Stimulated activated CD4-positive, alpha-beta T cell treated with anti-CD3 and anti-CD28 coated beads, Interleukin-15, amount 100 ng/mL, for 1 hour (primary cell): ENCODE measurements at places on chromosomes 4 and X.
A peak's percentile ranks its signal among the peaks of the same experiment; 100 is the strongest.

GRCh38 chr4:76803522-76803921 is 94.4 kb downstream of the SOWAHB start:
- DNase-seq, result no peak

GRCh38 chrX:46381630-46382029 is 163.6 kb downstream of the ZNF674 start:
- no peak for DNase-seq

GRCh38 chr4:154743683-154744340 is at the start of gene LRAT:
LRAT (plus strand) TSS chr4:154744000; CDS start chr4:154744327, 327 bp downstream.
- DNase-seq, result peak; percentile 21

DNA sequence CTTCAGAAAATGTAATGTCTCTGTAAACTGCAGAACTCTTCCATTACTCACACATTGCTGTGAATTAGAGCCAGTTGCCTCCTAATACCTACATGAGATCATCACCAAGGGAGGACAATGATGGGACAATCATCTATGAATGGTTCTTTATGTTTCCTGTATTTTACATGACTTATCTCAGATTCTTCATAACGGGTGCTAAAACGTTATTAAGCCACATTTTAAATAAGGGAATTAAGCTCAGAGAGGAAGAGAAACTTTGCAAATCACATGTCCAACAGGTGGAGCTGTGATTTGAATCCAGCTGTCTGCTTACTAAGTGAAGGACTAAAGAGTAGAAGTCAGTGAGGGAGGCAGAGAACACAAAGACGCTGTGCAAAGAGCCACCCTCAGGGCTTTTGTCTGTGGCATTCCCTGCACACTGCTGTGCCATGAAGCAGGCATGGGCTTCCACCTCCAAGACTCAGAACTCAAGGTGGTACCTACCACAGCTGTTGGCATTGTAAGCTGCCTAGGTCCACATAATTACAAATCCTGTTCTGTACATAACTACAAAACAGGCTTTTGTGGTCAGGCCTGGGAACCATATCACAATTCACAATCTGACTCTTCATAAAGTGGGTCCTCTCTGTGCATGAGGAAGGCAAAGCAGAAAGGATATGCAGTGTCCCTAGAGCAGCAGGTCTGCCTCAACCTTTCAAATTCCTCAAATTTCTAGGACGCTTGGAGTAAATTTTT is 12.8 kb downstream of the TBC1D9 start:
- DNase-seq, result no peak

- DNase-seq, result no peak
Measured at GRCh38 chr4:188297873-188298272, 158.6 kb downstream of the TRIML1 start.

DNA sequence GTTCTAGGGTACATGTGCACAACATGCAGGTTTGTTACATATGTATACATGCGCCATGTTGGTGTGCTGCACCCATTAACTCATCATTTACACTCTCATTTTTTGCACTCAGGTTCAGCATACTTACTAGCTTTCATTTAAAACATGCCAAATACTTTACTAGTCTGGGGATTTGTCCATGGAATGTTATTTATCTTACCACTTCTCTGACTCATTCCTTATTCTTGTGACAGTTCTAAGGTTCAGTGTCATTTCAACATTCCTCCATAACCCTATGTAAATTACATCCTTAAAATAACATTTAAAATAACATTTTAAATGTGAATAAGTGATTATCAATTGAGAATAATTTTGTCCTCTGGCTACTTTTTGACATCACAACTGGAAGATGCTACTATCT is 19.5 kb upstream of the SYTL5 start:
- no peak for DNase-seq

GRCh38 chrX:103941201-103941975 is 21.0 kb upstream of the TMSB15B start:
- DNase-seq, result no peak

DNA sequence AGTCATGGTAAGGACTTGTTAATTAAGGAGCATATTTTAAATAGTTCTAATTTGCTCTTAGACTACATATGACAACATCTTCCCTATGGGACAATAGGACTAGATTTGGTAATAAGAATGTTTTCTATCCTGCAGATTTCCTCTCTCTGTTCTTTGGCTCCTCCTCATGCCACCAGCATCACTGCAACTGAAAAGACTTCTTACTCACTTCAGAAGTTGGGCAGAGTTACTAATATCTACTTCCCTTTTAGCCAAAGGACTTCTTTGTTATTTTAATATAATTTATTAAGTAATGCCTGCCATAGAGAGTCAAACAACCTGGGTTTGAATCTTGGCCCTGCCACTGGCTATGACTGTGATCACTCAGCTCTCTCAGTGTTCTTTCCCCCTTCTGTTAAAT is 16.4 kb downstream of the MMAA start:
- DNase-seq, result no peak

GRCh38 chr4:143337600-143338287 is 1.1 kb downstream of the GAB1 start:
- DNase-seq, result no peak

GRCh38 chr4:14254252-14254651 is 626.7 kb upstream of the BOD1L1 start:
- no peak for DNase-seq

GRCh38 chrX:38165023-38165422 is 55.6 kb downstream of the SRPX start:
- DNase-seq, result no peak

GRCh38 chr4:98564852-98565251 is 93.6 kb downstream of the TSPAN5 start:
- DNase-seq, result no peak

DNA sequence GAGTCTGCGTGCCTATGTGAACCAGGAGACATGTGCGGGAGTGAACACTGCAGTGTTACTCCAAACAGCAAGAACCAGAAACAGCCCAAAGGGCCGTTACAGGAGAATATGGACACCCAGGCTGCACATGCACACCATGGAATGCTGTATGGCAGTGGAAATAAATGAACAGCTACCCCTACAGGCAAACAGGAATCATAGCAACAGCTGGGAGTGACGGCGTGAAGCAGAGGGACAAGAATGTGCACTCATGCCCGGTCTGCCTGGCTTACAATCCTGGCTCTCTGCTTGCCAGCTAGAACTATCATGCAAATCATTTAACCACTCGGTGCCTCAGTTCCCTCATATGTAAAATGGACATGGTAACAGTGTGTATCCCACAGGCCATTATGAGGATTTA is 16.6 kb downstream of the GPKOW start:
- DNase-seq, result no peak

GRCh38 chr4:183966371-183966770 is 61.3 kb downstream of the STOX2 start:
- DNase-seq, result no peak

DNA sequence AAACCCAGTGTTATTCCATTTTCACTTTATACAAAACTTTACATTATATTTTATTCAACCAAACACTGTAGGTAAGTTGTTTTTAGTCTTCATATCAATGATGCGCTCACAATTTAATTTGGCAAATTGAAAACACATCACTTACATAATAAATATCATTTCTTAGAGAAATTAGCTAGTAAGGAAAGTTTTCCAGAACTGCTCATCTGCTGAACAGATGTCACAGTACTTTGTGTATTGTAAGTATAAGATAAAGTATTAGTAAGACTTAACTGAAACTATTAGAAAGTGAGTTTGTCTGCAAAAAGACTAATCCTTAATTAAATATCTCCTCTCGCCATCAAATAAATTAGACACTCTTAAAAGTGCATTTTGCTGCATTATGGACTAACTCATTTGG is 108.7 kb upstream of the PACRGL start:
- no peak for DNase-seq

DNA sequence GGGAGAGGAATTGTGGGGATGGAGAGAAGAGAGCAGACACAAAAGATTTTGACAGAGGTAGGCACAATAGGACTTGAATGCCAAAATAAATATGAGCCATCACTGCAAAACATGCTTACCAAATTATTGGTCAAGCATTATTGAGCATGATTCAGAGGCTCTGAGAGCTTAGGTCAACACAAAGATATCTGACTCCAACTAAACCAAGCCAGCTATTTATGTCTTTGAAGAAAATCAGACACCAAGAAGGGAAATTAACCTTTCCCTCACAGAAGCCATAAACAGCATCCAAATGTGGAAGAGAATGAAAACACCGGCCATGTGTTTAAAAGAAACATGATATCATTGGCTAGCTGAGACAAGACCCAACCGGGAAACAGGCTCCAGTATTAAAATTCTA is 323.2 kb downstream of the RAB28 start:
- no peak for DNase-seq

GRCh38 chr4:172173206-172173605 is 360.0 kb downstream of the GALNTL6 start:
- DNase-seq, result no peak

- no peak for DNase-seq
Measured at GRCh38 chrX:37763400-37763799, 16.5 kb upstream of the CYBB start.

GRCh38 chr4:134243742-134244713 is 42.4 kb upstream of the PABPC4L start:
- no peak for DNase-seq

DNA sequence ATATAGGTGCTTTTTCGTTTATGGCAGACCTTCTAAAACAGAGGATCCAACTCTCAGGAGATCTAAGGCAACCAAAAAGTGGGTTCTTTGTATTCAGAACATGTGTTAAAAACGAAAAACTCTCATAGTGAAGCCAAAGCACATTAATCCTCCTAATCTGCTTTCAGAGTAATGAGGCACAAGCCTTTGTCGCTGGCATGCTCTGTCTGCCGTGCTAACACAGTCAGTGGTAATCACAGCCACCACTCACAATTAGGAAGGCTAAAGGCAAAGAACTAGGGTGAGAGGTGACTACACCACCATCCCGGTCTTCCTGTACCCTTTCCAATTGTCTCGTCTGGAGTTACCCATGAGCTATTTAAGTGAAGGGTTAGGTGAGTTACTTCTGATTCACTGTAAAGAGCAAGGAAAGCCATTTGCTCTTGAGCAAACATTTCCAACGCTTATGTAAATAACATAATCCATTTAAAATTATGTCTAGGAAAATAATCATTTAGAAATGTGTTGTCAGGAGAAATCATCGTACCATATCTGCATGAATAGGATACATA is 40.7 kb downstream of the NPY2R start:
- no peak for DNase-seq

DNA sequence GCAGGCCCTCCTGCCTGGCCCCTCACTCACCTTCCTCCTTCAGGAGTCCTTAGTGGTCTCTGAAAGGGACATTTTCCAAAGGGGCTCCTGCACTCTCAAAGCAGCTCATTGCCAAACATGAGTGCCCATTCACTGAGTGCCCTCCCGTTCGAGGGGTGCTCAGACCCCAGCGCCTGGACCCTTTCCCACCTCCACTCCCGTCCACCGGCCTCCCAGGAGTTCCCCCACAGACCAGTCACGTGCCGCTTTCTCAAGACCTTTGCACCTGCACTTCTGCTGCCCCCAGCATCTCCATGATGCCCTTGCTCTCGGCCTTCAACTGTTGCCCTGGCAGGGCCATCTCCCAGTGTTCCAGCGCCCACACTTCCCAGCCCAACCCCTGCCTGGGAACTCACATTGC is 89.5 kb downstream of the ADRA2C start:
- no peak for DNase-seq

- DNase-seq, result no peak
Measured at GRCh38 chr4:145886871-145887240, 51.8 kb downstream of the ZNF827 start.

GRCh38 chr4:48752246-48752645 is 27.8 kb downstream of the FRYL start:
- DNase-seq, result no peak

- DNase-seq, result no peak
Measured at GRCh38 chr4:180792541-180792940, 1450.7 kb upstream of the TENM3 start.

- no peak for DNase-seq
Measured at GRCh38 chrX:44514272-44514671, 28.4 kb downstream of the FUNDC1 start.

DNA sequence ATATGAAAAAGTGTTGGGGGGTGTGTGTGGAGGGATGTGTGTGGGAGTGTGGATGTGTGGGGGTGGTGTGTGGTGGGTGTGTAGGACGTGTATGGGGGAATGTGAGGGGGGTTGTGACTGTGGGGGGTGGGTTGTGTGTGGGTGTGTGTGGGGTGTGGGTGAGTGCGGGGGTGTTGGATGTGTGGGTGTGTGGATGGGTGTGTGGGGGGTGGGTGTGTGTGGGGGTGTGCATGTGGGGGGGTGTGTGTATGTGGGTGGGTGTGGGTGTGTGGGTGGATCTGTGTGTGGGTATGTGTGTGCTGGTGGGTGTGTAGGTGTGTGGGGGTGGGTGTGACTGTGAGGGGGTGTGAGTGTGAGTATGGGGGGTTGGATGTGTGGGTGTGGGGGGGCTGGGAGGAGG is 47.8 kb downstream of the KDR start:
- DNase-seq, result no peak

DNA sequence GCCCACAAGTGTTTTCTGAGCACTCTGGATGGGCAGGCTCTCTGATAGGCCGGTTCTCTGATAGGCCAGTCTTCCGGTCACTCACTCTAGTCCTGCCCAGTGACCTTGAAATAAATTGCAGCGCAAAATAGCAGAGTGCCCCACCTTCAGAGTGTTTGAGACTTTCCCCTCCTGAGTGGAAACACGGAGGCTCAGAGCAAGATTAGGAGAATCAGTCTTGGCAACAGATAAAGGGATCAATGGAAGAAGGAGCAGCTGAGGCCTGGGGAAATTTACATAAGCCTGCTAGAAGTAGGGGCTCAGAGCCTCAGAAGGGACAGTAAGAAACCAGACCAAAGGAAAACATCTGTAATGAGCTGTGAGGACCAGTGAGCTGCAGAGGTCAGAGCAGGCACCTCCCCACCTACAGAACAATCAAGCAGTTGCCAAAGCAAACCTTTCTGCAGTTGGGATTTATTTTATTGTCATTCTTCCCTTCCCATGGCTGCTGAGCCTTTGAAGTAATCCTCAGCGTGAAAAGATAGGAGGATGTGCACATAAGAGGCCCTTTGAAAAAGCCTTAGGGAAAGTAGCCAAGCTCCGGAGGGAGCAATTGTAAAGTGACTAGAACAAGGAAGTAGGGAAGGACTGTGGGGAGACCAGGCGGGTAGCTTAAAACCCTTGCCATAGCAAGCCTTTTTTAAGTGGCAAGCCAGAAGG is 89.1 kb upstream of the TSPAN5 start:
- no peak for DNase-seq

GRCh38 chr4:148808416-148808815 is 366.2 kb upstream of the NR3C2 start:
- no peak for DNase-seq

- no peak for DNase-seq
Measured at GRCh38 chr4:165537028-165537648, 158.3 kb downstream of the CPE start.

DNA sequence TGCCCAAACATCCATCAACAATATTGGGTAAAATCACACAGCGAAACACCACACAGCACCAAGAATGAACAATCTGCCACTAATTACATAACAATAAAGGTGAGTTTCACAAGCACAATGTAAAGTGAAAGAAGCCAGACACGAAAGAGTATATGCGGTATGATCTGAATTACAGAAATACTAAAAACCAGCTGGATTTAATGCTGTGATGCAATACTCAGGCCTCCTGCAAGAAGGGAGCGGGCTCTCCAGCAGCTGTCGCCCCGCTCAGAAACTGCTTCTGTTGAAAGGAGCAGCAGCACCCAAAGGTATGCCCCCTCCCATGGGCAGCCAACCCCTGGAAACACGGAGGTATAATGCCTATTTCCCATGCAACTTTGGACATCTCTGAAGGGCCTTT is 77.0 kb downstream of the PAPSS1 start:
- no peak for DNase-seq

GRCh38 chr4:5084911-5085475 is 33.7 kb downstream of the STK32B start:
- DNase-seq, result no peak
